Stimulated activated CD4-positive, alpha-beta T cell treated with anti-CD3 and anti-CD28 coated beads, Interleukin-1b, Interleukin-23, amount 100 ng/mL, for 24 hours (primary cell): ENCODE measurements at places on chromosomes 2 and 18.

DNA sequence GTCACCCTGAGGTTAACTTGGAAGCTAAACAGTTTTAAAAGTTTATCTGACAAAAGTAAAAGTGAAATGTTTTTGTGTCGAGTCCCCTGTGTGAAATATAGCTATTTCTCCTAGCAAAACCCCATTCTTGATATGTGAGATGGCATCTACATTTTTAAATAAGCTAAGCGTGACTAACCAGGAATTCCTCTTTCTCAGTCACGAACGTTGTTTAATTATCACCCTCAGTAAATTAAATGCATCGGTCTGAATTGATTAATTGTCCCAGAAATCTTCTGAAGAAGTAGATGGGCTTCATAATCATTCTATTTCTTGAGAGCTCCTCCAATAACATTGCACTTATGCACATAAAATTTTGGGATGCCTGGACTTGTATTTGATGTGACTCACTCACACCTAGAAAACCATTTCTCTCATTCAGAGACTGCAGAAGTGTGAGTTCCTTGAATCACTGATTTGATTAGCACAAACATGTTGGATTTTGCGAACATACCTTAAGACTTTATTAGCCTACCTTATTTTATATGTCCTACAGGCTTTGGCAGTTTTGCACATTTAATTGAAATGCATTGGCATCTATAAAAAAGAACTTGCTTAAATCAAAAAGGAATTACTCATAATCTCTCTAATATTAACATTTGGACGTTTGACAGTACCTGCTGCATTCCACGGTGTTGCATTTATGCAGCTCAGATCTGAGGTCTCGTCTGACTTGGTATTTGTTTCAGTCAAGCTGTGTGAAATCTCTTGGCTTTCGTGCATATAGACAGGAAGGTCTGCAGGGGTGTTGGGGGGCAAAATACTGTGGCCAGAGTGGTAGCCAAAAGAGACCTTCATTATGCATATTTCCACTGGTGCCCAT is 475.2 kb downstream of the EPHA4 start:
- DNase-seq, result no peak

DNA sequence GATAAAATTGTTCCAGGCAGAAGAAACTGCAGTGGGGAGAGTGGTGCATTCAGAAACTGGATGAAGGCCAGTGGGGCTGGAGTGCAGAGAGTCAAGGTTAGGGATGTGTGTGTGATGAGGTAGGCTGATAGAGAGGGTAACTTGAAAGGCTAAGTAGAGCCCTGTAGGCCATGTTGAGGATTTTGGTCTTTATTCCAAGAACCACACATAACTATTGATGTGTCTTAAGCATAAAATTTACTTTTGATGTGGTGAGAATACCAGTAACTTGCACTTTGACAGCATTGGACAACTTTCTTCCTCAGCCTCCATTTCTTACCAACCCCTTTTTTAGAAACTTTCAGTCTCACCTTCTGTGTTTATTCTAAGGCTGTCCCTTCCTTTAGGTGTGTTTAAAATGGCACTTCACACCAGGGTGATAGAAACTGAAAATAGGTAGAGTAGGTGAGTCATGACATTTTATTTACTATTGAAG is 22.6 kb downstream of the MTX2 start:
- no peak for DNase-seq

GRCh38 chr18:58266291-58266690 is 222.3 kb downstream of the NEDD4L start:
- DNase-seq, result no peak

DNA sequence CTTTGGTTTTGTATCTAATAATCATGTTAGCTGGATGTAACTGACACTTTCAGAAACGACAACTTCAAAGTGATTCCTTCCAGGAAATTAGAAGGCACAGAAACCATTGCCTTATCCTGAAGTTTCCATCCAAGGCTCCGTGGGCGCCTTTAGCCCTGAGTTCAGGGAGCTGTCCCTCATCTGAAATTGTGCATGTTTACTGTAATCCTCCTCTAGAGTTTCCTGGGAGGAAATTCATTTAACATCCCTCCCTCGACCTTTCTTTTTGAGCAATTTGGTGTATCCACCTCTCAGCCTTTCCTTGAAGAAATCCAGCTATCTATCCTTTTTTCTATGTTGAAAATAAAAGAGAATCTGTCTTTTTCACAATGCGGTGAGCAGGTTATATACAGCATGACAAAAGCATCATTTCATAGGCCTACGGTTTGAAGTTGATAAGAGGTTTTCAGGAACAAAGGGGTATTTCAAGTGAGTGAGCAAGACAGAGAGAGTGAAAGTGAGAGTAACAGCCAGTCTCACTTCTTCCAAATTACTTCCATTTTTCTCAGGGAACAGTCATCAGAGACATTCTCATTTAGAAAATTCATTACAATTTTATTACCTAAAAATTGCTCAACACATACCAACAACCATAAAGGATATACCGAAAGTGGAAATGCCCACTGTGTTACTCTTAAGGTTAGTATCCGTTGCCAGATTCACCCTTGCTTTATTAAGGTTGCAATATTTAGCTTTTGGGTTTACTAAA is 167.3 kb downstream of the MREG start:
- no peak for DNase-seq

- no peak for DNase-seq
Measured at GRCh38 chr2:80429251-80429650, 124.7 kb upstream of the LRRTM1 start.

DNA sequence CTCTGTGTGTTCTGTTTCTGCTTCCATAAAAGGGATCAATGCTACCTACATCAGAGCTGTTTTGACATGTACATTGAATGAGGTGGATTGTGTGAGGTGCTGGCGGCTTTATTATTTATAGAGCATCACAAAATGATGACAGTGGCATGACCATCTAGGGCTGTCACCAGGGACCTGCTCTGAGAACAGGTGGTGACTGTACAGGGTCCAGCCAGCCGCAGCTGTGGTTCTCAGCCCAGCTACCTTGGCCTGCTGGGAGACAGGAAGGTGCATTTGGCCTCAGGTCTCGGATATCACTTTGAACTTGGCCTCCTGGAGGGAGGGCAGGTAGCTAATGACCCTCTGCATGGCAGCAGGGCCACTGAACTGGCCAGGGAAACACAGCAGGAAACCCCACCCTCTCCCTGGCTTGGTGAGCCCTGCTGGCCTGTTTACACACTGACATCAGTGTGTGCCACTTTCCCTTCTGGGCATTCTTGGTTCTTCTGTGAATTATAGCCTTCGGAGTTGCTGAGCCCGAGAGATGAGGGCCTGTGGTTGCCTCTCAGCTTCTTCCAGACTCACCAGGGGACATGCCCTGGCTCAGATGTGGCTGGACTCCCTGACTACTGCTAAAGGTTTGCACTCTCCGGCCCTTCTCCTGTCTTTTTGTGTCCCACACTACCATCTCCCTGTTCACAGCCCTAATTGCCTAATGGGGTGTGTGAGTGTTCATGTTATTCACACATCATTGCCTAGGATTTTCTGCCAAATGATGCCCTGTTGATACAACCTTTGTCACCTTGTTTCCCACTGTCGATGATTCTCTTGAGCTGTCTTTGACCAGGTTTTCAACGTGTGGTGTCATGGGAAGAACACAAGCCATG is 109.2 kb upstream of the RAB12 start:
- DNase-seq, result no peak

- DNase-seq, result no peak
Measured at GRCh38 chr18:42392416-42392815, 437.4 kb downstream of the PIK3C3 start.

GRCh38 chr18:53606792-53607191 is 617.7 kb downstream of the MBD2 start:
- no peak for DNase-seq

DNA sequence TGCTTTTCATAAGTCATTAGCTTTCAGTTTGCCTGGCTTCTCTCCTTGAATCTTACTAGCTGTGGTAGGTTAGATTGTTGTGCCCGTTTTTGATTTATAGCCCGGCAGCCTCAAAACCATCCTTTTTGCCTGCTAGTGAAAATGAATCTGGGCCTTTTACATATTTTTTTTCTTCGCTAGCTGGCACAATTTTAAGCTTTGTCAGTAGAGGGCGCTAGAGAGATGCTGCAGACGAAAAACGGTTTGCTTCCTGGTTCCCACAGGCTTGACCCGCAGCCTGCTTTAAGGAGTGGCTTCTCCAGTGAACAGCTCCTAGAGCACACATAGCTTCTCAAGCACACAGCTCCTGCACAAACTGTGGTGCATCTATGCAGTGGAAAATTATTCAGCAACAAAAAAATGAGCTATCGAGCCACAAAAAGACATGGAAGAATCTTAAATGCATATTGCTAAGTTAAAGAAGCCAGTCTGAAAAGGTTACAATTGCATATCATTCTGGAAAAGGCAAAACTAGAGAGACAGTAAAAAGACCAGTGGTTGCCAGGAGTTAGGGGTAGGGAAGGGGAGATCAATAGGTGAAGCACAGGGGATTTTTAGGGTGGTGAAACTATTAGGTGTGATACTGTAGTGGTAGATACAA is 47.9 kb downstream of the E2F6 start:
- DNase-seq, result no peak

DNA sequence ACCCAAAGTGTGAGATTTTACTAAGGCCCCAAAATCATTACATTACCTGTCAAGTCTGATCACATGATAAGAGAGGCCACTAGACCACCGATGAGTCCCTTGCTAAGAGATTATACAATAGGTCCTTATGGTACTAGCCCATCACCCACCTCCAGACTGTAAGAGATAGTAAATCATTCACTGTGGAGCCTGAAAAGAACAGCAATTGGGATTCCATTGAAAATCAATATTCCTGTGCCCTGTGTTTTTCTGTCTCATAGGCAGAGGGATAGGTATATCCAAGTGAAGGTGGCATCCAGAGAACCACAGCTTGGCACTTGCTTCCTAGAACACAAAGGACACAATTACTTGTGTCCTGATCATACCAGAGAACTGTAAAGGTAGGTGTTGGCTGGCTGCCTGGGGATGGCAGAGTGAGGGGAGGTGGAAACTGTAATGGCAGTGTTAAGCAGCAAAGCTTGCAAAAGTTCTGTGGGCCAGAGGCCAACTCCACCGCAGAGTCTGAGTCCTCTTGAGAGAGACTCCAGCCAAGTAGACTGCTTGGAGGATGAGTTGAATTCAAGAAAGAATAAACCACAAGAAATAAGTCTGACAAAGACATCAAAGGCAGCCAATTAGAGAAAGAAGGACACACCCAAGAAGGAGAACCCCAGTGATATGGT is 102.0 kb upstream of the PIEZO2 start:
- DNase-seq, result no peak

DNA sequence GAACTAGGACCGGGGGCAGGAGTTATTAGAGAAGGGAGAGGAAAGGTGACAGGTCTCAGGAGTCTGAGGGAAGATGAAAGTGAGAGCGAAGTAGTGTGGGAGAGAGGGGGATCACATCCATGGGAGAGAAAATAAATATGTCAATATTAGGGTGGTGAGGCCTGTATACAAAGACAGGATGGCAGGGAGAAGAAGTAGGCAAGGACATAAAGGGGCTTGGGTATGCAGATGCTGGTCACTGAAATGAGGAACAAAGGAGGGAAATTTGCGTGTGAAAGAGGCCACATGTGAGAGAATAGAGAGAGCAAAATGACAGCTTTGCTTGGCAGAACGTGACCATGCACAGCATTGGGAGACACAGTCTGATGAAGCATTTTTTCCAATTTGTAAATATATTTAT is 13.6 kb downstream of the METAP1D start:
- no peak for DNase-seq

DNA sequence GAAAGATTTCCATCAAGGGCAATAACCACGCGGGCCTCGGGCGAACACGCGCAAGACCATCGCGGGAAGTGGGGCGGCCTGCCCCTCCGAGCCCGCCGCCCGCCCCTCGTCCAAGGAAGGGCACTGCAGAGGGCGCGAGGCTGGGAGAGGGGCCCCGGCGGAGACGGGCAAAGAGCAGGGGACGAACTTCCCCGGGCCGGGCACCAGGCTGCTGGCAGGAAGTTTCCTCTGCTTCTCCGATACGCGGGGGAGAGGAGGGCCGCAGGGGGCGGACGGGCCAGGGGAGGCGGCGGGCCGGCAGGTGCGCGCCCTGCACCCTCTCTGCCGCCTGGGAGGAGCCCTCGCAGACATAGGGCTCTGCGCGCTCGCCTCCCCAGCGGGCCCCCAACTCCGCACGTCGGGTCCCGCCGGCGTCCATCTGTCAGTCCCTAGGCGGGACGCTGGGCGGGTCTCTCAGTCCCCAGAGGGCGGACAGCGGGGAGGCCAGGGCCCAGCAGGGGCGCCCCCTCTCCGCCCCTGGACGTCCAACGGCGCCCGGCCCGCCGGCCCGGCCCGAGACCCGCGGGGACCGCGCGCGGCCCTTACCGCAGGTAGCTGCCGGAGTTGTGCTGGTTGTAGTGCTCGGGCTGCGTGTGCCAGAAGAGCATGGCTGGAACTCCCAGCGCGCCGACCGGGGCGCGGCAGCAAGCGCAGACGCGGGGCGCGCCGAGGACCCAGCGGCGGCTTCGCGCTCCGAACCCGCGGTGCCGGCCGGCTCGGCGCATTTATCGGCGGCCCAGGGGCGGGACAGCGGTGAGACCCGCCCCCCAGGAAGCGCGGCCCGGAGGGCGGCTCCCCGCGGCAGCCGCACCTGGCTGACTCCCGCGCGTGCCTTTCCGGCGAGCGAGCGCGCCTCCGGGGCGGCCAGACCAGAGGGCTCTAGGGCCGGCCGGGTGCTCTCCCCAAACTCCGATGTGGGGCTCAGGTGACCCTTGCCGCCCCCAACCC is at the start of gene TFCP2L1:
Gene TFCP2L1, minus strand, starts transcription at position 740 of the 987 bp plus-strand sequence. Its CDS starts 93 bp downstream, at position 647.
- no peak for DNase-seq

DNA sequence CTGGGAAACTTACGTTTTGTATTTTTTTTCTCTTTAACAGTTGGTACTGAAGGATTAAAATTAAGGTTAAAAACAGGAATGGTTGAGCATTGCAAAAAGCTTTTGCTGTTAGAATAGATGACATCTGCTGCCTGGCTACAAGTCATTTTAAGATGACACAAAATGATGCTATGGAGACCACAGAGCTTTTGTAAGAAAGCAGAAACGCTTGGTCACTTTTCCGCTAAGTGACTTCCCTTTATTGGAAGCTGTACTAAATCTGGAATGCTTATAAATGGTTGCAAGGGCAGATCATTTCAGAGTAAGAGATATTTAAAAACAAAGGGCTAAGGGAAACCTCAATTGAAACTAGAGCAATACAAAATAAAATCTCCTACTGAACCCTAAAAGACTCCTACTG is 544.0 kb downstream of the STK39 start:
- DNase-seq, result no peak

DNA sequence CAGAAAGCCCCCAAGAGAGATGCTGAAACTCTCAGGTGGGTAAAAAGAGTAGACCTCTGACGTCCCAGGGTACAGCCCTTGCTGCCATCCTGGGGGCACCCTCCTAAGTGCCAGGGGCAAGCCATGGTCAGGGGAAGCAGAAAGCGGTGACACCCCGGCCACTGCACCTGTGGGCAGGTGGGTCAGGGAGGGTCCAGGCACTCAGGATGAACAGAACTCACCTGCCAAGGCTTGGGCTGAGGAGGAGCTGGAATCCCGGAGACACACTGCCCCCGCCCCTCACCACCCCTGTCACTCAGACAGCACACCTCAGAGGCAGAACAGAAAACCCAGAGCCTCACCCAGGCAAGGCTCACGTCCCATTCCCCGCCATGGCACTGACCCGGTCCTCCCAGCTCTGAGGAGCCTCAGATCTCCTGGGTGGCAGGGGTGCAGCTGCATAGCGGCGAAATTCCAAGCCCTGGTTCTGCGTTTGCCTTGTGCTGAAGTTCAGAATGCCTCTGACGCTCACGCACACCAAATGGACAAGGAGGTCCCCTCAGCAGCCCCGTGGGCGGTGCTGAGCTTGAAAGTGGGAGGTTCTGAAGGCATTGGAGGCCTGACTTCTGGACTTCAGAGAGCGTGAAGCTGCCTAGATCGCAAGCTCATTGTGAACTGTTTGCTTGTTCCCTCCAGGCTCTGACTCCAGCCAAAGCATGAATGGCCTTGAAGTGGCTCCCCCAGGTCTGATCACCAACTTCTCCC is 4.3 kb downstream of the GPR17 start:
- no peak for DNase-seq
